ENCODE measurements at places on chromosomes 12 and 14.

- DNase-seq, result no peak
Observed at GRCh38 chr12:90683871-90684270, 271.1 kb downstream of the CCER1 start.

GRCh38 chr12:2803635-2804392 lies 8.7 kb upstream of the ITFG2 start:
- no peak for DNase-seq

- no peak for DNase-seq
Observed at GRCh38 chr12:87107270-87107669, 851.1 kb upstream of the MGAT4C start.

DNA sequence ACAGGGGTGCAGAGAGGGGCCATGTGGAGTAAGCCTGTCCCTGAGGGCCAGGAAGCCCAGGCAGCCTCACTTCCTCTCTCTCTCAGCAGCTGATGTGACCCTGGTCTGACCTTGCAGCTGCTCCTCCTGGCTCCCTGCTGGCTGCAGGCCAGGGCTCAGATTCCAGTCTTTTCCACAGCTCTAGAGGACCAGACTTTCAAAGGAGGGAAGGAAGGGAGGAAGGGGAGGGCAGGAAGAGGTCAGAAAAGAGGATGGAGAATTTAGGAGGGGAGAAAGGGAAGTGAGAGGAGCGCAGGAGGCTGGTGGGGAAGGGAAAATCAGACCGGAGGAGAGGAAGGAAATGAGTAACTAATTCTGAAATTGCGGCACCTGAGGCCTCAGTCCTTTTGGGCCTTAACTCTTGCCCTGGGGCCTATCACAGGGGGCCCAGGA lies 40.9 kb upstream of the VASH1 start:
- no peak for DNase-seq

DNA sequence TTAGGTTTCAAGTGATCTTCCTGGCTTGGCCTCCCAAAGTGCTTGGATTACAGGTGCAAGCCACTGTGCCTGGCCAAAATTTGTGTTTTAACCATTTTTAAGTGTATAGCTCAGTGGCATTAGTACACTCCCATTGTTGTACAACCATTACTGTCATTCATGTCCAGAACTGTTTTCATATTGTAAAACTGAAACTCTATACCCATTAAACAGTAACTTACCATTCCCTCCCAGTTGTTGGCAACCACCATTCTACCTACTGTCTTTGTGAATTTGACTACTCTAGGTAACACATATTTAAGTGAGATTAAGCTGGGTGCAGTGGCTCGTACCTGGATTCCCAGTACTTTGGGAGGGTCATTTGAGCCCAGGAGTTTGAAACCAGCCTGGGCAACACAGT lies 67.3 kb upstream of the KCNH3 start:
- no peak for DNase-seq

- no peak for DNase-seq
Observed at GRCh38 chr12:13142747-13143146, 39.3 kb upstream of the GSG1 start.

DNA sequence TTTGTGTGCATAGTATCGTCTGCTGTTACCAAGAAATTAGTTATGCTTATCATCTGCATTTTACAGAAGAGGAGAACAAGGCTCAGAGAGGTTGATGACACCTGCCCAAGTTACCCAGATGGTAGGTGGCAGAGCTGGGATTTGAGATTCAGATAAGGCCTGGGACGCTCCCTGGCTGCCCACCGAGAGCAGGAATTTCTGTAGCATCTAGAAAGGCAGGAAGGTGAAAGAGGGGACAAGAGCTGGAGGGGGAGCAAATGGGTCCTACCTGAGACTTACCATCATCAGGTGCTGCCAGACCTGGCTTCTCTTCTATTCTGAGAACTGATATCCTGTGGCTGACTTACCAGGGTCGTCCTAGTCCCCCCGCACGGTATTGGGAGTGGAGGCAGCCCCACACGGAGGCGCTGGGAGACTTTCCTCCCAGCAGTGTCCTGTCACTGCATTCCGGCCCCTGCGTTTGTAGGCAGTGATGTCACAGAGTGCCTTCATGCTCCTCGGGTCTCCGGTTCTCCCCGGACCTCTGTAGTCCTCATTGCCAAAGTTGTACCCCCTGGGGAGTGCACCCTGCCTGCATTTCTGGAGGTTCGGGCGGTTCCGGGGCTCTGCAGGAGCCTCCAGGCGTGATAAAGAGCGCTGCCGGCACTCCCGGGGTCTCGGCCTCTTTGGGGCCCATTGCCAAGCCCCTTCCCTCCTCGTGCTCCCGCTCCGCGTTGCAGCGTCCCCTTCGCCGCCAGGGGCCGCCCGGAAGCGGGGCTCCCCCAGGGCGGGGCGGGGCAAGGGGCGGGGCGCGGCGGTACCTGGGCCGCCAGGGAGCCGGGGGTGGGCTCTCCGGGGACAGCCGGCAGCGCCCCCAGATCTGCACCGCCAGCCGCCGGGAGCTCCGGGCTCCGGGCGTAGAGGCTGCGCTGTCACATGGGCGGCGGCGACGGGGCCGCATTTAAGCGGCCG lies at the start of gene CABP1:
Gene CABP1, plus strand, starts transcription at position 856 of the 951 bp plus-strand sequence. Its CDS starts 60 bp downstream, at position 916.
- DNase-seq, result peak; percentile 75

- no peak for DNase-seq
Observed at GRCh38 chr14:68972507-68973218, 6.4 kb downstream of the ACTN1 start.

GRCh38 chr12:25023808-25024207 lies 74.9 kb upstream of the BCAT1 start:
- no peak for DNase-seq

- DNase-seq, result no peak
Observed at GRCh38 chr14:74940956-74941565, 14.3 kb downstream of the PGF start.

DNA sequence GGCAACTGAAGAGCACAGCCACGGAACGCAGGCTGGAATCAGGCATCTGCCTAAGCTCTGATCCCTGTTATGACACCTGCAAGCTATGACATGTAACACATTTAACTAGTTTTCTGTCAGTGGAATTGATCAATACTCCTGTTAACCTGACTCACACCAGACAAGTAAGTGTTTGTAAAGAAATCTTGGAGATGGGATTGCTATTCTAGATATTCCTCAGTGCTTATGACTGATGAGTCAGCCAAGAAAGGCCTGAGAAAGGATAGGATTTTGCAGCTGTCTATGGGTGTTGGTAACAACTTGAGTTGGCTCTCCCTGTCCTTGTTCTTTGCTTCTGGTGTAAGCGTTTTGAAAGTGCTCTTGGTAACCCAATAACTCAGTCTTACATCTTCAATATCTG lies 110.5 kb downstream of the GPR135 start:
- DNase-seq, result no peak

DNA sequence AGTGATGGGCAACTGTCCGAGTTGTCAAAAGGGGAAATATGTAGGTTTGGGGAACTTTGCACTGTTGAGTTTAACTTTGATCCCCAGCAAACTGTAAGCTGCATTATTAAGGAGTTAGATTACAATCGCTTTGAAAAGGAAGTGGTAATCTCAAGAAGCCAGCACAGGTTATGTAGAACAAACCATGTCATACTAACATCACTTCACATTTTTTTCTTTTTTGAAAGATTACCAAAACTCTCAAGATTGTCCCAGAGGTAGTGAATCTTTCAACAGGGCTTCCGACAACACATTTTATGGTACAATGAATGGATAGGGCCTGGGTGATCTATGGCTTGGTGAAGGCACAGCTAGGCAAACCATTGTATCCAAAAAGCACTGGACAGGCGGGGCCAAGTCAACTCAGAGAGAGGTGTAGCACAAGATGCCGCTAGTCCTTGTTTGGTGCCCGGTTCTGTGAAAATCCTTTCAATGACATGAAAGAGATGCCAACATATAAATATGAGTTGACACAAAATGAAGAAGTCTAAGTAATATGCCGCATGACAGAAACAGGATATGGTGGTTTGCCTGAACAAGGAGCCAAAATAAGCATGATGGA lies 24.3 kb upstream of the PARP11 start:
- no peak for DNase-seq

DNA sequence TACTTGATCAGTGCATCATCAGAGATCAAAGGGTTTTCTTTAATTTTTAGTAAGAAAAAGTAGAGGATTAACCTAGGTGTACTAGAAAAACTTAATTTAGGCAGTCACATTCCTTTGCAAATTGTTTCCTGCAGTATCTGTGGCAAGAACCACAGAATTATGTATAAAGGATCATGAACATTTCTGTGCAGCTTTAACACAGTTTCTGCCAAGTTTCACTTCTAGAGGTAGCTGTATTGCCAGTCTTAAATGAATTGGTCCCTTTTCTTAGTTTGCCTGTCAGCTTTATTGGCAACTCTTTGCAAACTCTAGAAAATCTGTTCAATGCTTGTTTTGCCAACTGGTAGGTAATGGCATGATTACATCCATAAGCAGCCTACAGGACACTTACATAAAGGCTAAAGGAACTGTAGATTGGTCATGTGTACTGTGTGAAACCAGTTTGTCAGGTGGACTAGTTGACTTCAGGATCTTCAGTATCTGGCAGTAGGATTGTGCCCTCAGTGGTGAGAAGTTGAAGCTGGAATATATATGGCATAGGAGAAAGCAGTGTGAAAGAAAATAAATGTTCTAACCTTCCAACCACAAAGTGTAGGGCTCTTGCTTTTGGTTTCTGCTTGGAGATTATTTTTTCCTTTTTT lies 75.9 kb downstream of the TTLL5 start:
- DNase-seq, result no peak

- DNase-seq, result no peak
Observed at GRCh38 chr14:23380197-23380914, 3.5 kb downstream of the CMTM5 start.

- DNase-seq, result peak; percentile 68
Observed at GRCh38 chr14:24430682-24431568, 1.2 kb downstream of the KHNYN start.

GRCh38 chr14:84024231-84024820 lies 1505.6 kb upstream of the FLRT2 start:
- no peak for DNase-seq

GRCh38 chr14:64423987-64424386 lies 35.8 kb downstream of the MTHFD1 start:
- DNase-seq, result no peak

DNA sequence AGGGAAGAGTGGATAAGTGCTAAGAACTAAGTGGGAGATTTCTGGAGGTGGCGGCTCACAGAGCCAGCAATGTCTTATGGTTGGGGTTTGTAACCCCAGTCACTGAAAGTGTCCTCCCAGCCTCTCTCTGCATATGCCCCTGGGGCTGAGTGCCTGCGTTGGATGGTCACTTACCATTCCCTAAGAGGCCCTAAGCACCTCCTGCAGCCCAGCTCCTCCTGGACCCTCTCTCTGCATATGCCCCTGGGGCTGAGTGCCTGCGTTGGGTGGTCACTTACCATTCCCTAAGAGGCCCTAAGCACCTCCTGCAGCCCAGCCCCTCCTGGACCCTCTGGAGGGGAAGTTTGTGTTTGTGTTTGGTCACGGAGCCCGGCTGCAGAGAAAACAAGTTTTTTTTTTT lies 425.8 kb downstream of the TMEM121 start:
- DNase-seq, result no peak

- DNase-seq, result no peak
Observed at GRCh38 chr12:75505706-75506312, 5.6 kb downstream of the KRR1 start.

DNA sequence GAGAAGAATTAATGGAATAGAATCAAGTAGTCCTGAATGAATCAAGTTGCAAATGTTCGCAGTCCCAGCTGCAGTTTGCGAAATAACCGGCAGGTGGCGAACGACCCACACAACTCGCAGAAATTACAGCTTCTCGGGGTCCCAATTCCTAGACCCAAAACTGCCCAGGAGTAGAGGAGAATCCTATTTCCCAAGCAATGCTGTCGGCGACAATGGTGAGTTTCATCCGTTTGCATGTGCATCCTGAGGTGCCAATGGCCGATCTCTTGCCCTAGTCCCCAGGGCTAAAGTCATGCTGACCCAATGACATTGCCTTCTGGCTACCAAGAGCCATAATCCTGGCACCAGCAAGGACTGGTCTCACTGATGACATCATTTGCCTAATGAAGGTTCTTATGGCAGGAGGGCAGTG lies 8.5 kb upstream of the ASCL1 start:
- DNase-seq, result peak; percentile 71

GRCh38 chr12:60853407-60853806 lies 1257.6 kb downstream of the SLC16A7 start:
- no peak for DNase-seq

- DNase-seq, result peak; percentile 90
Observed at GRCh38 chr12:14257734-14258574, 107.5 kb upstream of the ATF7IP start.

DNA sequence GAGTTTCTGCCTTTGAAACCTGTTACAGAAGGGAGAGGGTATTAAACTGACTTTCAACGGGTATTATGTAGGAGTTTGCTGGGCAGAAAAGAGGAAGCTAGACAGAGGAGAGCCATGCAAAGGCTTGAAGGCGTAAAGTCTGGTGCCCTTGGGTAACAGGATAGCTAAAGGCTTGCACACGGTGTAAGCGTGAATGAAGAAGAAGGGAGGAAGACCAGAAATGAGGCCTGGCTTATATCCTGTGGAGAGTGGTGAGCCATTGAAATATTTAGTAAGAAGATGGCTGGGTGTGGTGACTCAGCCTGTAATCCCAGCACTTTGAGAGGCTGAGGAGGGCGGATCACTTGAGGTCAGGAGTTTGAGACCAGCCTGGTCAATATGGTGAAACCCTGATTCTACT lies 22.6 kb downstream of the SUDS3 start:
- no peak for DNase-seq

DNA sequence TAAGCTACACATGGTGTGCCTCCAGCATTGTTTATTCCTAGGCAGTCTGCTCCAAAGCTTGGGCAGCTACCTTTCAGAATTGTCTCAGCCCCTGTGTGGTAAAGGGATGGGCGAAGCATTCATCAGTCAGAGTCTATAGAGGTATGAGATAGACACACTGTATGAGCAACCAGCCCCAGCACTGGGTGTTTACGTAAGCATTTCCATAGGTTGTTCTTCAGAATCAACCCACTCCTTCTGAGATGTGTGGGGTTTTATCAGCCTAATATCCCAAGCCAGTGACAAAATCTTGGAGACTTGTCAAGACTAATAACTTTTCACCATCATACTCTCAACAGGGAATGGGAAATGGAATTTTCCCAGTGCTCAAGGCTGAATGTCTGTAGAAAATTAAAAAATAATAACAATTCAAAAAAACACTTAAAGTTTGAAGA lies 98.2 kb downstream of the BTG1 start:
- DNase-seq, result no peak

- DNase-seq, result no peak
Observed at GRCh38 chr12:26198742-26199141, 3.4 kb downstream of the SSPN start.

GRCh38 chr12:33628087-33628486 lies 188.5 kb upstream of the SYT10 start:
- no peak for DNase-seq

- DNase-seq, result no peak
Observed at GRCh38 chr14:89473989-89474388, 57.0 kb upstream of the FOXN3 start.

DNA sequence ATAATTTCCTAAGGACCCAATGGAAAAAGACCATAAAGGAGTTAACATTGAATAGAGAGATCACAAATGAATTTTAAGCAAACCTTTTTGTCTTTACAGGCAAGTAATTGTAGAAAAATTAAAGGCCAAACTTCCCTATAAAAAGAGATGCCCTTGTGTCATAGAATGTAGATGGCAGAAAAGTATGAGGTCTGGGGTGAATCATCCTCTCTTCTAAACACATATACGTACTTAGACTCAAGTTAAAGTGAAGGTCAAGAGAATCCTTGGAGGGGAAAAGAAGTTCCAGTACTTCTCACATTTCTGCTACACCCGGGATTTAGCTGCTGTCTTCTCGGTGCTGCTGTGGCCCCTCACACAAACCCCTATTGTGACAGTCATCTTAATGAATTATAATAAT lies 116.2 kb upstream of the ARID2 start:
- no peak for DNase-seq

- DNase-seq, result no peak
Observed at GRCh38 chr12:111457071-111457470, 51.3 kb downstream of the SH2B3 start.
